ENCODE measurements at places on chromosomes 5 and 9. TPM values are rescaled to one million over a fixed set of nuclear protein-coding genes. Genes with fewer than 3 reads are reported as not detected.

DNA sequence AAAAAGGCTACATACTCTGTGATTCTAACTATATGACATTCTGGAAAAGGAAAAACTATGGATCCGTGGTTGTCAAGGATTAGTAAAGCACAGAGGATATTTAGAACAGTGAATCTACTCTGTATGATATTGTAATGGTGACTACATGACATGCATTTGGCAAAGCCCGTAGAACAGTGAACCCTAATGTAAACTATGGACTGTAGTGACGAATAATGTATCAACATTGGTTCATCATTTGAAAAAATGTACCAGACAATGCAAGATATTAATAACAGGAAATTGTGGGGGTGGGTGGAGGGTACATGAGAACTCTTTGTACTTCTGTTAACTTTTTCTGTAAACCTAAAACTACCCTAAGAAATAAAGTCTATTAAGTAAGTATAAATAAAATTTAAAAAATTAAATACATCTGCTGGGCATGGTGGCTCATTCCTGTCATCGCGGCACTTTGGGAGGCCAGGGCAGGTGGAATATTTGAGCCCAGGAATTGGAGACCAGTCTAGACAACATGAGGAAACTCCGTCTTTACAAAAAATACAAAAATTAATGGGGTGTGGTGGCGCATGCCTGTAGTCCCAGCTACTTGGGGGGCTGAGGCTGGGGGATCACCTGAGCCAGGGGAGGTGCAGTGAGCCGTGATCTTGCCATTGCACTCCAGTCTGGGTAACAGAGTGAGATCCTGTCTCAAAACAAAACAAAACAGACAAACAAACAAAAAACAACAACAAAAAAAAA lies 101.7 kb upstream of the TBC1D2 start:
- no peak for DNase-seq

GRCh38 chr5:177301503-177302165 lies 1.9 kb downstream of the RAB24 start:
- peak; percentile 65 for DNase-seq

GRCh38 chr9:134951461-134951860 lies 33.7 kb upstream of the FCN1 start:
- peak; percentile 49 for DNase-seq

- peak; percentile 69 for DNase-seq
These were observed 5.1 kb downstream of the RGS14 start for GRCh38 chr5:177362610-177363507.

- DNase-seq = no peak
These were observed 7.4 kb downstream of the PLIN2 start for GRCh38 chr9:19119801-19120440.

DNA sequence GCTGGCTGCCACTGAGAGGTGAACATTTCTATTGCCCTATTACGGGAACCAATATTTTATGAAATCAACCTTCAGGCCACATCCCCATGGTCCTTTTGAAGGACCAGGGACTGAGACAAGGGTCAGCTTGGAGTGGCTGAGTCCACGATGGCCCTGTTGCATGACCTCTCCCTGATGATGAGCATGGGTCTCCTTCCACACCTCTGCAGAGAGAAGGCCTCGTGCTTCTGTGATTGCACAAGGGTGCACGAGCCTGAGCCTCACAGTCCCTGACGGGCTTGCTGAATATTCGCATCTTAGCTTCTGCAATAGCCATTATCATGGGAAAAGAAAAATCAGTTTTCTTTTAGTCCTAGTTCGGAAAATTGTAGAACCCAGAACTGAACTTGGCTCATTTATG lies 255.0 kb upstream of the IRX2 start:
- DNase-seq = no peak

DNA sequence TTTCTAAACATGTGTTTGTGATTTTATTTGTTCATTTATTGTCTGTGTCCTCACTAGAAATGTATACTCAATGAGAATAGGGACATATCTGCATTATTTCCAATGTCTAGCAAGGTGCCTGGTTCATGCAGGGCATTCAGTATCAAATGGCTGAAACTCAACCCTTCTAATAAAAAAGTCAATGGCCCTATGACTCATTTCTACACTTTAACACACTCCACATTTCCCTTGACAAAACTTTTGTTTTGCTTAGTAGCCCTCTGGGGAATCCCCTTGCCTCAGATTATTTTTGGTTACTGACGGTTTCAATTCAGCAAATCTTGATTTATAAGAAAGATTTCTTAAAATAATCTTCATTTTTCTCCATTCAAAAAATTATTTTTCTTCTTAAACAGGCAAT lies 206.0 kb upstream of the DMRTA1 start:
- no peak for DNase-seq

Gene SLC4A9
- not detected for total RNA-seq

Measured in sigmoid colon (tissue), 7 donors.